ENCODE measurements at places on chromosomes 3 and 15. TPM values are rescaled to one million over a fixed set of nuclear protein-coding genes. Genes with fewer than 3 reads are reported as not detected.

The PRR23B gene
- not detected for total RNA-seq

The TNFAIP8L3 gene
- total RNA-seq = not detected

DNA sequence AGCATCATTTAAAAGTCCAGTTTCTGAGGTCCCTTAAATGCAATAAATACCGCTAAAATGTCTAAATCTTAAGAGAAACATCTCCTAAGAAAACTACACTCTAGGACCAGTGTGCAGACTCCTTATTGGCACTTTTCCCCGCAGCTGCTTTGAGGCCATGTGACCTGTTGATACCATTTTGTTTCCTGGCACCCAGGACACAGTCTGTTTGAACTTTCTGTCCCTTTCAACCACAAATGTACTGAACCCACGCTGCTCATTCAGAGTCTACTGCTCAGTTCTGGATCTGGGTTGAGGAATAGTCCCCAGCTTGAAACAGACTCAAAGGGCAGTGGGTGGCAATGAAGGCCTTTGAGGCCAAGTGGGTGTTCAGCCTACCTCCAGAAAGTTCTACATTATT lies 17.1 kb downstream of the LDHAL6B start:
- DNase-seq = no peak

The RNU5B-1 gene
- not detected for total RNA-seq

The DCBLD2 gene
- 846 TPM for total RNA-seq

The CLDND1 gene
- 167 TPM for total RNA-seq

The DZIP1L gene
- 9.7 TPM for total RNA-seq

The RTF1 gene
- total RNA-seq = 22.1 TPM

DNA sequence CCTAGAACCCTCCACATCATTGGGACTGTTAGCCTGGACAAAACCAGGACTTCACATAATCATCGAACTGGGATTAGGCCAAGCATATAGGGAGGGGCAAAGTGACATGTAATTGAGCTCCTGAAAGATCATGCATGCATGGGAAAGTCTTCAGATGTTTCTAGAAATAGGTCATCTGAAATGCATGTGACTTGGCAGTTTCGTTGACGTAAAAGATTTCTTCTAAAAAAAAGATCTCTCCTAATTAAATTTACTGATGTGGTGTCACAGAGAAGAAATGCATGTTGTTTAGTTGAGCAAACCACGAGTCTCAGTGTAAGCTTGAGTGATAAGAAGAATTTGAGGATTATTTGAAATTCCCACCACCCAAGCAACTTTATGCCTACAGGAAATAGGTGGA lies 70.0 kb upstream of the LIMD1 start:
- no peak for DNase-seq

GRCh38 chr3:171255236-171255806 lies 204.9 kb downstream of the TNIK start:
- no peak for DNase-seq

DNA sequence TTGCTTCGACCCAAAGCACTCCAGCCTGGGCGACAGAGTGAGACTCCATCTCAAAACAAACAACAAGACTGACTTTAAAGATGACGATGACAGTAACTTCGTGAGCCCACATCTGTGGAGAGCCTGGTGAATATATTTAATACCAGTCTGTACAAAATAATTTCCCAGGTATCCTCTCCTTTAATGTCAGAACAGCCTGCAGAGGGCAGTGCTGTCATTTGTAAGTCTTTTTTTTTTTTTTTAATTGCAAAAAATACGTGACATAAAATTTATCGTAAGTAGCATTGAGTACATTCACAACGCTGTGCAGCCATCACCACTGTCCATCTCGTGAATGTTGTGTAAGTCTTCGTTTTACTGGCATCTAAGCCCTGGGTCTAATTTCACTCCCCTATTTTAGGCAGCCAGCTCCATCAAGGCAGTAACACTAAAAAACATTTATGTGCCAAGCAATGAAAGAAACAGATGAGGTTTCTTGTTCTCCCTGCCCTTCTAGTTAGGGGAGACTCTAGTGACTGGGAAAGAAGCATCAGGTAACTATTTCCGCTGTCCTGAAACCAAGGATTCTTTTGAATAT lies 1.4 kb downstream of the HTD2 start:
- DNase-seq = no peak

The MYRIP gene
- total RNA-seq = 0.29 TPM
